GM12878 (cell line): ENCODE measurements at places on chromosomes 13 and 19.

GRCh38 chr13:111203736-111204389 is 88.8 kb downstream of the ARHGEF7 start:
- peaks cover 48% of the 10 kb centered on the region for H3K4me1 ChIP-seq
- H3K4me3 ChIP-seq = peak overlapping the region; percentile 19; the same call in 1 of the 2 replicates
- no peak for DNase-seq

- H3K4me1 ChIP-seq = no peaks in the 10 kb centered on the region
- H3K36me3 ChIP-seq = no peaks in the 10 kb centered on the region
- no peak for DNase-seq
- H3K27me3 ChIP-seq = peaks cover 10% of the 10 kb centered on the region
Observed at GRCh38 chr13:27933580-27934328, 14.0 kb downstream of the PDX1 start.

DNA sequence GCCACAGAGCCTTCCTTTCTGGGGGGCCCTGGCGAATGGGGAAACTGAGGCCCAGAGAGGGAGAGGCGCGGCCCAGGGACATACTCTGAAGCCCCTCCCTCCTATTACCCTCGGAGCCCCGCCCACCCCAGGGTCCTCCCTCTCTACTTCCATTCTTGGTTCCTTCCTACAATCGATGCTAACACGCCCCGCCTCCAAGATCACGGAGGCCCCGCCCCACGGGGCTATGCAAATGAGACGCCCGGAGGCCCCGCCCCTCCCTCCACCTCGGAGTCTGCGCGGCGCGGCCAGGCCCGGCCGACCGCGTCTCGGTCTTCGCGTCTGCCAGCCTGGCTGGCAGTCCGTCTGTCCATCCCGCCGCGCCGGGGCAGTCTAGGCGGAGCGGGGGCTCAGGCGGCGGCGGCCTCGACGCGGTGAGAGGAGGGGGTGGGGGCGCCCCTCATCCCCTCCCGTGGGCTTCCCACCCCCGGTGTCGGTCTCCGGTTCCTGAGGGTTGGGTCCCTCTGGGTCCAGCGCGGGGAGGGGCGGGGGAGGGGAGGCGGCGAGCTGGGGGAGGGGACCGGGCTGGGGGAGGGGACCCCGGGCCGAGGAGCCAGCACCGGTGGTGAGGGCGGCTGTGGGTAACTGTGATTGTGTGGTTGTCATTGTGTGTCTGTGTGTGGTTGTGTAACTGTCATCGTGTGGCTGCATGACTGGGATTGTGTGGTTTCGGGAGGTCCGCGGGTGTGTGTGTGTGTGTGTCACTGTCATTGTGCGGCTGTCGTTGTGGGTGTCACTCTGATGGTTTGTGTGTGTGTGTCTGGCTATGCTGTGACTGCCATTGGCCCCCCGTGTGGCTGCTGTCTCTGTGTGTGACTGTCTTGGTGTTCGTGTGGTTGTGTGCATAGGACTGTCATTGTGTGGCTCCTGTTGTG is at the start of gene PLPPR2:
Gene PLPPR2 (plus strand): TSS at position 273 of the 914 bp plus-strand sequence. CDS start 2,242 bp downstream, outside the sequence.
- peak; percentile 25 for DNase-seq
- H3K27ac ChIP-seq = no peak within 1 kb of the TSS
- peaks cover 4% of the 10 kb centered on the region; the same call in 1 of the 2 replicates for H3K4me1 ChIP-seq

GRCh38 chr13:110132225-110132982 is 174.6 kb downstream of the COL4A1 start:
- no peaks in the 10 kb centered on the region for H3K27me3 ChIP-seq
- H3K27ac ChIP-seq = no peak overlapping the region
- H3K36me3 ChIP-seq = no peaks in the 10 kb centered on the region
- no peak overlapping the region for H3K4me3 ChIP-seq

DNA sequence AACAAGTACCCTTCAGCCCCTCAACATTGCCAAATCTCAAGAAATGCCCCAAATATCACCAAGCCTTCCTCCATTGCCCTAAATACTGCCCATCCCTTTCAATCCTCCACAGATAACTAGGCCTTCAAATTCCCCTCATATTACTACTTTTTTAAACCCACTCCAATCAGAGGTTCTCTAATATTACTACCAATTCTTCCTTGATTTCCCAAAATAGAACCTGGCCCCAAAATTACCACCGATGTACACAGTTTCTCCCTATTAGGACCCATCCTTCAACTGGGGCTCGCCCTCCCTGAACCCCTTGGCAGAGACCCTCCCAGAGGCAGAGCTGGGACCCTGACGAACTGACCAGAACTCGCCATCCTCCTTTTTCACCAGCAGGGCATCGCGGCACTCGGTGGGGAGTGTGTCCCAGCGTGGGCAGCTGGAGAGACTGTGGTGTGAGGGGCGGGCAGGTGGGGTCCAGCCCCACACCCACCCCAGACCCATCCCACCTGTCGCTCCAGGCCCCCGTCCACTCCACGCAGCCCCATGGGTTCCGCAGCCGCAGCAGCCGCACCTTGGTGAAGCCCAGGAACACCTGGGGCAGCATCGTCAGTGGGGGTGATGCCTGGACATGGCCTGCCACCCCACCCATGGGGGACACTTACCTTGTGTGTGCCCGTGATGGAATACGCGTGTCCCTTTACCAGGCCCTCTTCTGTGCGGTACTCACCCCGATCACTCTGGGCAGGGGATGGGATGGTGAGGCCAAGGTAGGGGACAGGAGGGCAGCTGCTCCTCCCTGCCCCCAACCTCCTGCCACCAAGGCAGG is 6.1 kb downstream of the CAPN12 start:
- no peak for DNase-seq
- H3K27me3 ChIP-seq = no peaks in the 10 kb centered on the region
- H3K27ac ChIP-seq = no peak overlapping the region
- peaks cover 22% of the 10 kb centered on the region for H3K4me1 ChIP-seq

GRCh38 chr19:21256722-21257121 is 72.5 kb downstream of the ZNF708 start:
- no peak for DNase-seq
- no peaks in the 10 kb centered on the region for H3K36me3 ChIP-seq
- no peaks in the 10 kb centered on the region for H3K27me3 ChIP-seq

DNA sequence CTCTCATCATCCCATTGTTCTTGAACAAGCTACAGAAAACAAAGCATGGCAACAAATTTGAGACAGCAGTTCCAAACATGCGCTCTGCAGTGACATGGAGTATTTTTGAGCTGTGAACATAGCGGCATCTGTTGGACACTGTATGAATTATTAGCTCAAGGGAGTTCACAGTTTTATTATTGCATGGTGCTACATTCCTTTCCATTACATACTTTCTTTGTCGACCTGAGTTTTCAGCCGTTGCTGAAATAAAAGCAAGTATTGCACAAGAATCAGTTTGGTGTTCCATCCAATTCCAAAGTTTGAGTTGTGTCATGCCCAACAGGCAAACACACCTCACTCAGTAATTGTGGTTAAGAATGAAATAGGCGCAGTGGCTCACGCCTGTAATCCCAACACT is 30.1 kb upstream of the METTL21C start:
- no peak overlapping the region for H3K4me3 ChIP-seq
- no peak overlapping the region for H3K27ac ChIP-seq
- H3K36me3 ChIP-seq = no peaks in the 10 kb centered on the region
- no peak for DNase-seq
- H3K4me1 ChIP-seq = no peaks in the 10 kb centered on the region
- no peaks in the 10 kb centered on the region; the same call in 1 of the 2 replicates for H3K27me3 ChIP-seq
